ENCODE measurements at places on chromosomes 6 and 20. TPM values are rescaled to one million over a fixed set of nuclear protein-coding genes. Genes with fewer than 3 reads are reported as not detected.

The HLA-DRB1 gene
- total RNA-seq, result 10.9 TPM

The SLC35F1 gene
- total RNA-seq, result not detected

The CASS4 gene
- 2.7 TPM for total RNA-seq

The MYT1 gene
- total RNA-seq, result not detected
